ENCODE measurements at places on chromosomes 12 and 14. TPM values are rescaled to one million over a fixed set of nuclear protein-coding genes. Genes with fewer than 3 reads are reported as not detected.

DNA sequence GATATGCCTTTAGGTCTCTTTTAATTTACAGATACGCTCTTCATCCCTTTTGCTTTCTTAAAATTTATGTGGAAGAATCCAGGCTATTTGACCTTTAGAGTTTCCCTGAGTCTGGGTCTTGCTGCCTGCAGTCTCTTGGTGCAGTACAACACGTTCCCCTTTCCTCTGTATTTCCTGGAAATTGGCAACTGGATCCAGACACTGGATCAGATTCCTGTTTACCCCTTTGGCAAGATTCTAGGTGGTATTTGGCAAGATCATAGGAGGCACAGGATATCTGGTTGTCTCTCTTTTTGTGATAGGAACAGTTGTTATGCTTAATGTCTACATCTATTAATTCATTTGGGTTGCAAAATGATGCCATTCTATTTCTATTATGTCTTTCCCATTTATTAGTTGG is 187.8 kb upstream of the ARHGAP5 start:
- DNase-seq: no peak

AQP2 gene
- not detected for total RNA-seq

DNA sequence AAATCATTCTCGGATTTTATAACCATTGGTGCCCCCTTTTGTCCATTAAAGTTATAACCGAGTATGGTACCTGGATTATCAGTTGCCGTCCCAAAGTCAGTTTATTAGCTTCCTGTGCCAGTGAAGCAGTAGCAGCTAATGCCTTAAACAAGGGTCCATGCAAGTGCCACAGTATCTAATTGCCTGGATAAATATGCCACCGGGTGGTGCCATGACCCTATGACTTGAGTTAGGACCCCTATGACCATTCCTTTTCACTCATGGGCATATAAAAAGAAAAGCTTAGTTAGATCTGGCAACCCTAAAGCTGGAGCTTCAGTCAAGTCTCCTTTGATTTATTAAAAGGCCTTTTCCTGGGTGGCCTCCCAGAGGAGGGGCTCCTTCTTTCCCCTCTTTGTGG is 1314.6 kb downstream of the TMEM121 start:
- DNase-seq: no peak

DNA sequence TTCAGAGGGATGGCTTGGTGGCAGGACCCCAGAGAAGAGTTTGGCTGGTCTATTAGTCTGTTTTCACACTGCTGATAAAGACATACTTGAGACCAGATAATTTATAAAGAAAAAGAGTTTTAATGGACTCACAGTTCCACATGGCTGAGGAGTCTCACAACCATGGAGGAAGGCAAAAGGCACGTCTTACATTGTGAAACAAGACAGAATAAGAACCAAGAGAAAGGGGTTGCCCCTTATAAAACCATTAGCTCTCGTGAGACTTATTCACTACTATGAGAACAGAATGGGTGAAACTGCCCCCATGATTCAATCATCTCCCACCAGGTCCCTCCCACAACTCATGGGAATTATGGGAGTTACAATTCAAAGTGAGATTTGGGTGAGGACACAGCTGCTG is 78.5 kb upstream of the SSTR1 start:
- DNase-seq: no peak

CMA1 gene
- not detected for total RNA-seq

- no peak for DNase-seq
These were observed 48.4 kb downstream of the LTBP2 start for GRCh38 chr14:74563586-74564159.

GRCh38 chr12:68240079-68240478 is 13.3 kb downstream of the IL22 start:
- DNase-seq: no peak

DNA sequence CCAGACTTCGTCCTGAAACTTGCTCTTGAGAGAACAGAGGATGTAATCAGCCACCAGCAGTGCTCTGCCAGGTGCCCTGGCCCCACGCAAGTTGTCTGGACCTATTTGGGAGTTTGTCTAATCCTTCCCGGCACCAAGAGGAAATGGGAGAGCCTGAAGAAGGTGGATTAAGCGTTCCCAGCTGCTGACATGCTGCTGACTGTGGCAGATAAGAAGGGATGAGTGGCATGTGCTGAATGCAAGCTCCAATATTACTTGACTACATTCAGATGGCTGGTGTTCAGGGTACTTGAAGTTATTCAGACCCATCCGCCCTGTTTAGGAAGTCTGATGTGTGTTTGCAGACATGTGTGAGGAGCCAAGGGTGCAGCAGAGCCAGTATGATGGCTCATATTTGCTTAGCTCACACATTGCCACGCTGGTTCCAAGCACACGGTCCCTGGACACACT is 440.6 kb upstream of the CCDC196 start:
- no peak for DNase-seq

CBLN3 gene
- total RNA-seq: 1.3 TPM

- DNase-seq: peak; percentile 25
These were observed 120.8 kb downstream of the GXYLT1 start for GRCh38 chr12:42023733-42024494.

GRCh38 chr14:56491299-56492285 is 88.0 kb upstream of the TMEM260 start:
- peak; percentile 12 for DNase-seq

TAS2R20 gene
- 0.58 TPM for total RNA-seq

RD3L gene
- total RNA-seq: not detected

DNA sequence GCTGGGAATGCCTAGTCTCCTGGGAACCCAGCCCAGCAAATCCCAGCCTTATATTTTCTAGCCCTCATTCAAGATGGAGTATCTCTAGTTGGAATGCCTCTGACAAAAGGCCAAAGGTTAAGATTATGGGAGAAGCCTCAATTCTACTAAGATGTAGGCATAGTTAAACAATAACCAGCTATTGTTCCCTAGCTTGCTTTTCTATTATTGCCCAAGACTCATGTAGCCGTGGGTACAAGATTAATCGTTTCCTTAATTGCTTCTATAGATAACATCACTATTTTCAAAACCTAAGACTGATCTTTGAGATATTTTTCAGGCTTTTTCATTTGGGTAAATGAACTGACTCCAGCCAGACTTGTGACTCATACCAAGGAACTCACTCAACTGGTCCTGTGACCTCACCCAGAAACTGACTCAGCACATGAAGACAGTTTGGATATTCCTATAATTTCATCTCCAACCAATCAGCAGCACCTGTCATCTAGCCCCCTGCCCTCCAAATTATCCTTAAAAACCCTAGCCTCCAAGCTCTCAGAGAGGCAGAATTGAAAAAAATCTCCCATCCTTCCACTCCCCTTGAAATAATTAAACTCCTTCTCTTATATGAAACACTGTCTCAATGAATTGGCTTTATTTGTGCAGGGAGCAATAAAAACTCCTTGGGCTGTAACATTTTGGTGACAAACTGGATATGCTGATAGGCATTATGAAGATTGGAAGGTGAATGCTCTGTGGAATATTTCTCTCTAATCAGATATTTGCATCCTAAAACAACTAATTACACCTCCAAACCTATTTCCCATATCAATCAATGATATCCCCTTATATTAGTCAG is 589.0 kb downstream of the C12orf50 start:
- peak; percentile 99 for DNase-seq

DNA sequence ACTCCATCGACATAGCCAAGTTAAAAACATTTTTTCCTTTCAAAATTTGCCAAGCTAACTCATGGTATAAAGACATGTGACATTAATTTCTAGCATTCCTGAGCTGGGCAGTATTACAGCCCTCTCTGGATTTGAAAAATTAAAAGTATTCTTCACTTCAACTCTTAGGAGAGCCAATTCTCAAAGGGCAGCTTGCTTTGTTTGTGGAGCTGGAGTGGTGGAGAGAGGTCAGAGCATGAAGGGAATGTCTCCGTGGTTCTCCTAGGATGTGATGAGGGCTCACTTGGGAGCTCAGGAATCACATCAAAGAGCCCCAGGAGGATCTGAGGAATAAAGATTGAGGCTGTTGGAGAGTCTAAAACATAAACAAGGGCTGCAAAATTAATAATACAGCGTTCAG is 46.9 kb upstream of the RGS6 start:
- DNase-seq: no peak

DNA sequence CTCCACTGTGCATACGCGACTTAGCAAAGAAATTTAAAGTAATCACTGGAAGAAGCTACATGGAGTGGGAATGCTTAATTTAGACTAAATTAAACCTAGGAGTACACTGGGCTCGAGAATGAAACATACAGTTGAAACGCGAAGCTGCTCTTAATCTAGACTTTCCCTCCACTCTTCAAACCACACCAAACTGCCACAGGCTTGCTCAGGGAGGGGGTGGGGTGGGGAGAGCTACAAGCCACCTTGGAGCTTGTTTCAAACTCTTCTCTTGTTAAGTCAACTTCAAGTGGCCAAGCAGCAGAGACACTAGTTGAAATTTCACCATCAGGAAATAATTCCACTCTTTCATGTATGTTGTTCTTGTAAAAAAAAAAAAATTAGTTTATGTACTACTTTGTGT is 69.9 kb downstream of the SLC38A1 start:
- no peak for DNase-seq

DNA sequence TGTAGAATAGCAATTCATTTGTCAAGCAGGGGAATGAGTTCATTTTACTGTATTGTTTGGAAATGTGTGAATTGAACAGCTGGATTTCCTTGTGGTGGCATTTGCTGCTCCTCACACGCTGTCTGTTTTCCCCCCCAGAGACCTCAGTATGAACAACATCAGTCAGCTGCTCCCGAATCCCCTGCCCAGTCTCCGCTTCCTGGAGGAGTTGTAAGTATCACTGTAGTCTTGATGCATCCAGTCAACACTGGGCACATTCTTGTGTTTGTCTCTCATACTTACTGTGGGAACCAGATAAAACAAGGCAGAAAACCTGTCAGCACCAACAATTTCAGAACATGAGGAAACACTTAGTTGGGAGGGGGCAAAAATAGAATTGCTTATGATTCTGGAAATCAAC is 64.9 kb downstream of the LGR5 start:
- no peak for DNase-seq

DNA sequence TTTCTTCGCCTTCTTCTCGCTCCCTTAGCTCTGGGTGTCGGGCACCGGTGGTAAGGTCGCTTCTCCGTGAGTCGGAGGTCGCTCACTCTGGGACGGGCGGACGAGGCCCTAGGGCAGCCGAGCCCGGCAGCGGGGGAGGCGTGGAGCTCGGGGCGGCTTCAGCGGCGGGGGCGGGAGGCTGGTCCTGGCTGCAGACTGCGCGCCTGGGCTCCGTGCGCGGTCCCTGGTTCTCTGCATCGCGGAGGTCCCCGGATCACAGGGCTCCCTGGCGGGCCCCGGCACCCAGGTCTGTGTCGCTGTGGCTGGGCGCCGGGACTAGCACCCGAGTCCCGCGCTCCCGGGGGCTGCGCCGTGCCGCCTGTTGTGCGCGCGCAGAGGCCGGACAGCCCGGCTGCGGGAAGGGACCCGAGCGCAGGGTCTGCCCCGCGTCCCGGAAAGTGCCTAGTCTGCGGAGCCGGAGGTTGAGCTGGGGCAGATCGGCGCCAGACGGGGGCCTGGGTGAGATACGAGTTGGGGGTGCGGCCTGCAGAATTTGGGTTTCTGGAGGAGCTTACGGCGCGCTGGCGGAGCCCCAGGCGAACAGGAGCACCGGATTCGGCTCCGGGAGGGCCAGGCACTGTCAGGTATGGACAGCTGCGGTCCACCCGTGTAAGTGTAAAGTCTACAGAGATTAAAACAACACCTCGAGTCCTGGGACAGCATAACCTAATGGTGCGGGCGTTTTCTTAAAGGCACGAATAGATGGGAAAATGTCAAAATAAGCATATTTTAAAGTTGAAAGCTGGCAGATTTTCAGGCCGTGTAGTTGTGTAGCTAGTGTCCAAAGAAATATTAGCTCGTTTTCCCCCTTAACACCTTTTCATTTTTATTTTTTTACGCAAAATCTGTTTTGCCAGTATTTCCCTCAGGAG is 713 bp downstream of the FRMD6 start:
- DNase-seq: no peak

GRCh38 chr14:29030121-29030520 is 263.5 kb downstream of the FOXG1 start:
- no peak for DNase-seq

ITPR2 gene
- total RNA-seq: 13.5 TPM

MAP1LC3B2 gene
- total RNA-seq: not detected

DNA sequence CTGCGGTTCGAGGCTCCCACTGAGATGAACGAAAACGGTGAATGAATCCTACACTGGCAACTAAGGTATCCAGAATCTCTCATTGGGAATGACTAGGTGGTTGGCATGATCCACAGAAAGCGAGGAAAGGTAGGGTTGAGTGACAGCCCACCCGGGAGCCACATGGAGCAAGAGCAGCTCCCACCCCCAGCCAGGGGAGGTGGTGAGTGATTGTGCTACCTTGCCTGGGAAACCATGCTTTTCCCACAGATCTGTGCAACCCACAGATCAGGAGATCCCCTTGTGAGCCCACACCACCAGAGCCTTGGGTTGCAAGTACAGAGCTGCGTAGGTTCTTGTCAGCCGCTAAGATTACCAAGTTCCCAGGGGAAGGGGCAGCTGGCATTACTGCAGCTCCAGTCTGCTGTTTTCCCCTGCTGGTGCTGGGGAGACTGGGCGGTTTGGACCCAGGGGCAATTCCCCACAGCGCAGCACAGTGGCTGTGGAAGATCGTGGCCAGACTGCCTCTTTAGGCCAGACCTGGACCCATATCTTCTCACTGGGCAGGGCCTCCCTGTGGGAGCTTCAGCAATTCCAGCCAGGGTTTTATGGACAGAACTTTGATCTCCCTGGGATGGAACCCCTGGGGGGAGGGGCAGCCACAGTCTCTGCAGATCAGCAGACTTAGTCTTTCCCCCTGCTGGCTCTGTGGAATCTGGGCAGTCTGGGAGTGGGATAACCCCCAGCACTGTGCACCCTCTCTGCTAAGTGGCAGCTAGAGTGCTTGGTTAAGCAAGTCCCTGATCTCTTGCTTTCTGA is 44.6 kb upstream of the PPP4R3A start:
- no peak for DNase-seq

GDF3 gene
- not detected for total RNA-seq

- DNase-seq: no peak
These were observed 25.0 kb downstream of the ERP27 start for GRCh38 chr12:14913381-14913781.

SLC4A8 gene
- 1.1 TPM for total RNA-seq

DNA sequence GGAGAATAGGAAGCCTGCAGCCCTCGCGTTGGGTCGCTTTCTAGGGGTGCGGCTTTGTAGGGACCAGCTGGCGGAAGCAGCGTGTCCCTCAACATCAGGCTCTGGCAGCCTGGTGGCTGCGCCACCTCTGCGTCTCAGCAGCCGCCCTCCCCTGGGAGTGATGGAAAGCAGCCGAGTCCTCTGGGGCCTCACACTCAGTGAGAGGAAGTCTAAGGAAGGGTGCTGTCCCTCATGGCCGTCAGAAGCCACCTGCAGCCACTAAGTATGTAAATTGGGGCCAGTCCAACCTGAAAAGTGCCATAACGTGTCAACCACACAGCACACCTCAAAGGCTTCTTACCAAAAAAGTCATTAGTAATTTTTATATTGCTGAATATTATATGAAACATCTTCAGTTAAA is 80.3 kb downstream of the WDR20 start:
- no peak for DNase-seq
